Peyer's patch (tissue), 4 donors: ENCODE measurements at places on chromosomes 2 and 18.

GRCh38 chr2:8146132-8147005 is 535.5 kb upstream of the ID2 start:
- no peaks in the 10 kb centered on the region for H3K27me3 ChIP-seq
- no peak for DNase-seq
- no peaks in the 10 kb centered on the region for H3K4me1 ChIP-seq

DNA sequence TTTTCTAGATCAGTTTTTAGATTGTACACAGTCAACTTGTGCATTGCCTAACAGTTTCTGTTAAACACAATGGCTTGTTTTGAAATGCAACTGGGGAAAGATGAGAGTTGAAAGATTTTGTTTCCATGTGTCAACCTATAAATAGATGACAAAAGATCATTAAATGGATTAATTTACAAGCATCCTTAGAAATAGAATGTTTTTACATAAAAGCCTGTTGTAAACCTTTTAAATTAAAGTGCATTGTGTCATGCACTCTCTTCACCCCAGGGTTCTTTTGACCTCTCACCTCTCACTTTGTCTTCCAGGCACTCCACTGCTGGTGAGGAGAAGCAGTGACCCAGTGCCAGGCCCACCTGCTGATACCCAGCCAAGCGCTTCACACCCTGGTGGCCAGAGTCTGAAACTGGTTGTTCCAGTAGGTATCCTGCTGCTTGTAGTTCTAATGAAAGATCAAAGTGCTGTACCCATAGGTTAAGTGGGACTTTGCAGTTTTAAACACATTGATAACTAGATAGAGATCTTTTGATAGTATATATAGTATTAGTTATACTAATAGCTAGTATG is 502.1 kb downstream of the PARD3B start:
- no peak overlapping the region for H3K27ac ChIP-seq
- no peaks in the 10 kb centered on the region for H3K4me1 ChIP-seq
- H3K36me3 ChIP-seq = no peaks in the 10 kb centered on the region
- no peak for DNase-seq
- H3K27me3 ChIP-seq = no peaks in the 10 kb centered on the region
- H3K4me3 ChIP-seq = no peak overlapping the region

DNA sequence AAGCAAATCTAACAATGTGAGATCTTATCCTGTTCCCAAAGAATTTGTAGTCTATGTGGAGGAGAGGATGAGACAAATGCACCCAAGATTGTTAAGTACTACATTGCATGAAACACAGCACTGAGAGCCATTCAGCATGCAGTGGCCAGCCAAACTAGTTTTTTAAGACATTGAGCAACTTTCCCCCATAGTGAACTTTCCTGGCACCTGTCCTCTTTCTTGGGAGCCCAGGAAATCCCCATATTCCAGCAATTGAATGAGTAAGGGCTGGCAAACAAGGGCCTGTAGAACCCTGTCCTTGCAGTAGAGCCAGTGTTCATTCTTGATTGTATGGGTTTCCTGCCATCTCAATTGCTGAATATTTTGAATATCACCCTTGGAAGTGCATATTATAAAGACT is 58.8 kb upstream of the FIGN start:
- H3K27ac ChIP-seq = no peak overlapping the region
- no peaks in the 10 kb centered on the region for H3K36me3 ChIP-seq
- DNase-seq = no peak
- no peaks in the 10 kb centered on the region for H3K4me1 ChIP-seq
- H3K4me3 ChIP-seq = no peak overlapping the region

- H3K36me3 ChIP-seq = no peaks in the 10 kb centered on the region
- no peaks in the 10 kb centered on the region for H3K27me3 ChIP-seq
- no peak for DNase-seq
Observed at GRCh38 chr18:2009942-2010697, 561.2 kb downstream of the METTL4 start.

DNA sequence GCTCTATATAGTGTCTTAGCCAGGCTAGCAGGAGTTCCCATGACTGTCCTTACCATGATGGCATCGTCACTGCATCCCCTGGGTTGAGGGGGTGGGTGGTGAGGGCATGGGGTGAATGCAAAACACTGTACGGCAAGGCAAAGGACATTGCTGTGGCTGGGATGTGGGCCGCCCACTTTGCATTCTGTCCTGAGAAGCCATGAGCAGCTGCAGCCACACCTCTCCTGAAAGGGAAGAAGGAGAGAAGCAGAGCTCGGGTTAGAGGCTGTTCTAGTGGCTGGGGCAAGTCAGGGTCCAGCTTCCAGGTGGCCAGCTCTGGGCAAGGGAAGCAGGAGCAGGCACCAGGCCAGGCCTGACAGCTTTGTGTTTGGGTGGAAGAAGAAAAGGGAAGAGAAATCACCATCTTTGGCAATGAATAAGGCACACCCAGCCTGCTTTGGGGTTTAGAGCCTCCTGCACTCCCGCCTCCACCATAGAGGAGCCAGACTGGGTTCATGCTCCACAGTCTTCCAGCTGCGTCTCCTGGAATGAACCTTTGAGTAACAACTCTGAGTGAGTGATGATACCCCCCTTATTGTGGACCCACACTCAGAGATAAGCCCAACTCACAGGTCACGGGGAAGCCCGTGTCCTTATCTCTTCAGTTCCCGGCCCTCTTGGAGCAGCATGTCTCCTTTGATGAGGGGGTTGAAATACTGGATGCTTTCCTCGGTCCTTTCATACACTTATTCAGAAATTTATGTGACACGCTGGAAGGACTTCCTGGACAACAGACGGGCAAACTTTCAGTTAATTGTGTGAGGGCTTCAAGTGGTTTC is 63.4 kb downstream of the INPP4A start:
- H3K4me1 ChIP-seq = peaks cover 7% of the 10 kb centered on the region
- H3K36me3 ChIP-seq = no peaks in the 10 kb centered on the region
- H3K4me3 ChIP-seq = no peak overlapping the region
- peak overlapping the region; percentile 63 for H3K27ac ChIP-seq

DNA sequence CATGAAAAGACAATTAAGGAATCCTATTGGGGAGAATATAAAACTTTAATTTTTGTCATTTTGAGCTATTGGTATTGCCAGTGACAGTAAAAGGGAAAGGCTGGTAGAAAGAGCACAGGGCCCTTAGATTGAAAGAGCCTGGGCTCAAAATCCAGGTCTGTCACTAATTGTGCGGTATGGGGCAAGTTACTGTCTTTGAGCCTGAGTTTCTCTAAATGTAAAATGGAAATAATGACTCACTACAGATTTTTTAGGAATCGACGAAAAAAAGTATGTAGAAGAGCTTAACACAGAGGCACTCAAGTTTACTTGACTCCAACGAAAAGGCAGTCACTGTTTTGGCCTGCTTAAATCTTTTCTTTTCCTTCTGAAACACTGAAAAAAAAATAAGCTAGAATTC is 7.0 kb downstream of the NDUFV2 start:
- peaks cover 86% of the 10 kb centered on the region for H3K4me1 ChIP-seq
- peak overlapping the region; percentile 2 for H3K27ac ChIP-seq
- no peak overlapping the region for H3K4me3 ChIP-seq
- no peak for DNase-seq

DNA sequence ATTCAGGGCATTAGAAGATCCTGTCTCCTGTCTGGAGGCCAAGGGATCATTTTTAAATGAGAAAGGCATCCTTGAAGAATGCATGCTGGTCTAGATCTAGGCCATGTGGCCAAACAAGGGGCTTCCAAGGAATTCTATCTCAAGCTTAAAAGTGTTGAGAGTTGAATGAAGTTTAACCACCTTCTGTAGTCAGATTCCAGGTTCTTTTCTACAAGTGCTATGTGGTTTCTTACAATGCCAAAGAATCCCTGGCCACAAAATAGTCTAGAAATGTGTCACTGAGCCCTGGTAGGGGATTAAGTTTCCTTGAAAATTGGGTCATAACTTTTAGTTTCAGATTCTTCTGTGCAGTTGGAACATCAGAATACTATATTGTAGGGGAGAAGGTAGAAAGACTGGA is 640.7 kb upstream of the ACVR2A start:
- no peaks in the 10 kb centered on the region for H3K36me3 ChIP-seq
- DNase-seq = no peak
- H3K27ac ChIP-seq = no peak overlapping the region
- H3K4me3 ChIP-seq = no peak overlapping the region
- H3K4me1 ChIP-seq = no peaks in the 10 kb centered on the region

GRCh38 chr2:239561446-239562001 is 160.7 kb upstream of the HDAC4 start:
- H3K27ac ChIP-seq = no peak overlapping the region
- H3K4me1 ChIP-seq = no peaks in the 10 kb centered on the region
- no peak for DNase-seq
- no peaks in the 10 kb centered on the region for H3K27me3 ChIP-seq
- H3K4me3 ChIP-seq = no peak overlapping the region
- no peaks in the 10 kb centered on the region for H3K36me3 ChIP-seq

DNA sequence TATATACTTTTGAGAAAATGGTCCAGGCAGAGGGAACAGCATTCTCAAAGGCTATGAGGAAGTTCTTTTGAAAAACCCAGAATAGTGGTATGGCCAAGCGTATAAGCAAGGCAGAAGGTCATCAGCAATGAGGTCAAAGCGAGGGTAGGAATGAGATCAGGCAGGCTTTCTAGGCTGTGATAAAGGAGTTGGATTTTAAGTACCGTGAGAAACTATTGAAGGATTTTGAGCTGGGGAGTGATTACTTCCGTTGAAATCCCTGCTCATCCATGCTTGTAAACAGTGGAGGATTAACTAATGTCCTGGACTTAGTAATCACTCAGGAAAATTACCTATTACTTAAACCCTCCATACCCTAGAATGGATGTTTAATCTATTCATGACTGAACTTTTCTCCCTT is 50.2 kb downstream of the EMILIN2 start:
- no peaks in the 10 kb centered on the region for H3K36me3 ChIP-seq
- H3K4me3 ChIP-seq = no peak overlapping the region
- no peaks in the 10 kb centered on the region for H3K27me3 ChIP-seq

GRCh38 chr2:217756375-217757107 is 246.3 kb downstream of the TNS1 start:
- H3K4me1 ChIP-seq = no peaks in the 10 kb centered on the region
- peak; percentile 75 for DNase-seq
- no peaks in the 10 kb centered on the region for H3K36me3 ChIP-seq
- H3K27ac ChIP-seq = no peak overlapping the region
- H3K4me3 ChIP-seq = no peak overlapping the region

DNA sequence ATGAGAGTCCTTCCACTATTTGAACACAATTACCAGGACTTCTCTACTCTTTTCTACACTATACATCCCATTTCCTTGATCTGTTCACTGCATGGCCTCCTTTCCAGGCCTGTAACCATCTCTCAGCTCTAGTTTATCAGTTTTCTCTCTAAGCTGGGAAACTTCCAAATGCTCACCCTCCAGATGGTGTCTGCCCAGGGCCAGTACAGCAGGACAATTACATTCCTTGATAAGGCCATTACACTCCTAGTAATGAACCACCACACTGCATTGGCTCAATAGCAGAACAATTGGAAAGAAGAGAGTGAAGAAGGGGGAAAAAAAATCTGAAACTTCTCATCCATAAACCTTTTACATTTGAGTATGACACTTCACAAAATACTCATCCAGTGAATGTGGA is 359.1 kb downstream of the ALK start:
- H3K27me3 ChIP-seq = no peaks in the 10 kb centered on the region
- H3K36me3 ChIP-seq = no peaks in the 10 kb centered on the region
- DNase-seq = no peak

DNA sequence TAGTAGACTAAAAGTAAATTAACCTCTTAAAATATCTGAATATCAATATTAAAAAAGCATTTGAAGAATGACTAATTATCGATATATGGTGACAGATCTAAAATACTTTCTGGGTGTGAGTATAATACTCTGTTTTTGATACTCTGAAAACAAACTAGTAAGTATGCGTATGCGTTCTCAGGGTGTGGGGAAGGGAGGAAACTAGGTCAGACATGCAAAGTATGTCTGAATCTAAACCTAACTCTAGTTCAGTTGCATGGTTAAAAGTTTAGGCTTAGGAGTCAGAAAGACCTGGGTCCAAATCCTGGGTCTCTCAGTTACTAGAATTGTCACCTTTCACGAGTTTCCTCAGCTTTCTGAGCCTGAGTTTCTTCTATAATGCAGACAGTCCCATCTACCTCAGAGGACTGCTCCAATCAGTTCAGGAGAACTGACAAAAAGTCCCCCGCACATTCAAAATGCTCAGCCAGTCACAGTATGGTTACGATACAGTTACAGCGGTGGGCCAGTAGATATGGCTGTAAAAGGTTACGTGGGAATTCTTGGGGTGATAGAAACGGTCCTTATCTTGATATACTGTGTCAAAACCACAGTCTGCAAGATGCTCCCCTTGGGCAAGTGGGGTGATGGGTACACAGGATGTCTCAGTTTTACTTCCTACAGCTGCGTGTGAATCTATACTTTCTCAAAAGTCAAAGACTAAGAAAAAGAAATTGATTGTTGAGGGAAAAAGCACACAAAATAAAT is 29.2 kb downstream of the UNC50 start:
- DNase-seq = no peak
- no peak overlapping the region for H3K4me3 ChIP-seq
- no peaks in the 10 kb centered on the region for H3K4me1 ChIP-seq
- no peaks in the 10 kb centered on the region for H3K27me3 ChIP-seq

- H3K4me1 ChIP-seq = no peaks in the 10 kb centered on the region
- H3K27ac ChIP-seq = no peak overlapping the region
- H3K27me3 ChIP-seq = no peaks in the 10 kb centered on the region
- H3K4me3 ChIP-seq = no peak overlapping the region
Observed at GRCh38 chr18:36658611-36659010, 170.2 kb downstream of the TPGS2 start.

DNA sequence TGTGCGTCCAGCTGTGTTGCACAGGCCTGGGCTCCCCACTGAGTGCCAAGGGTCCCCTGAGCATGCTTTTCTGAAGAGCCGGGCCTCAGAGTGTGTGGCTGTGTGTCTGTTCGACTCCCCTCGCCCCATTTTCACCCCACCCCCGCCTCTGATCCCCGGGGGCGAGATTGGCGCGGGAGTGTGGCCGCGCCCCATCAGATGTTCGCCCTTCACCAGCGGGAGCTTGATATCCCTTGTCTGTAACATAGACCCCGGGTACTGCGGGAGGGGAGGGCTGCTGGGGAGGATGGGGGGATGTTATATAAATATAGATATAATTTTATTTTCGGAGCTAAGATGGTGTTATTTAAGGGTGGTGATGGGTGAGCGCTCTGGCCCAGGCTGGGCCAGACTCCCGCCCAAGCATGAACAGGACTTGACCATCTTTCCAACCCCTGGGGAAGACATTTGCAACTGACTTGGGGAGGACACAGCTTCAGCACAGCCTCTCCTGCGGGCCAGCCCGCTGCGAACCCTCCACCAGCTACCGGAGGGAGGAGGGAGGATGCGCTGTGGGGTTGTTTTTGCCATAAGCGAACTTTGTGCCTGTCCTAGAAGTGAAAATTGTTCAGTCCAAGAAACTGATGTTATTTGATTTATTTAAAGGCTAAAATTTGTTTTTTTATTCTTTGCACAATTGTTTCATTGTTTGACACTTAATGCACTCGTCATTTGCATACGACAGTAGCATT is 1.5 kb downstream of the RHOB start:
- H3K27me3 ChIP-seq = no peaks in the 10 kb centered on the region
- peak; percentile 44 for DNase-seq

- no peak overlapping the region for H3K4me3 ChIP-seq
- no peaks in the 10 kb centered on the region for H3K36me3 ChIP-seq
- no peak for DNase-seq
- H3K27ac ChIP-seq = no peak overlapping the region
- no peaks in the 10 kb centered on the region for H3K27me3 ChIP-seq
Observed at GRCh38 chr18:61199171-61199848, 133.9 kb upstream of the CDH20 start.

GRCh38 chr2:219119422-219120043 is 41.1 kb downstream of the NHEJ1 start:
- H3K36me3 ChIP-seq = no peaks in the 10 kb centered on the region
- H3K4me3 ChIP-seq = no peak overlapping the region
- H3K27ac ChIP-seq = no peak overlapping the region
- H3K4me1 ChIP-seq = peaks cover 24% of the 10 kb centered on the region
- peak; percentile 53 for DNase-seq
